ENCODE measurements at places on chromosomes 1 and 21. TPM values are rescaled to one million over a fixed set of nuclear protein-coding genes. Genes with fewer than 3 reads are reported as not detected.

TSPEAR gene
- total RNA-seq, result not detected

S100A2 gene
- not detected for total RNA-seq

IL22RA1 gene
- not detected for total RNA-seq

SERPINC1 gene
- 3.7 TPM for total RNA-seq

ZNF683 gene
- total RNA-seq, result not detected

USH2A gene
- total RNA-seq, result not detected

TAS1R1 gene
- total RNA-seq, result not detected

LCE2C gene
- total RNA-seq, result not detected

CHIT1 gene
- not detected for total RNA-seq

DNA sequence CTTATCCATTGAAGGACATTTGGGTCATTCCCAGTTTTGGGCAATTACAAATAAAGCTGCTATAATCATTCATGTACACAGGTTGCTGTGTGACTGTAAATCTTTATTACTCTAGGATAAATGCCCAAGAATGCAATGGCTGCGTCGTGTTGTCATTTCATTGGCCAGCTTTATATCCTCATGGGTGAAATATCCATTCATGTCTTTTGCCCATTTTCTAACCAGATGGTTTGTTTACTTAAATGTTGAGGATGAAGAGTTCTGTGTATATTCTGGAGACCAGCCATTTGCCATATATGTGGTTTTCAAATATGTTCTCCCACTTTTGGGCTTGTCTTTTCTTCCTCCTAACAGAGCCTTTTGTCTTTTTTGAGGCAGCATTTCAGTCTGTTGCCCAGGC is 25.3 kb downstream of the TRIM11 start:
- H3K27ac ChIP-seq, result no peak overlapping the region
- no peaks in the 10 kb centered on the region for H3K4me1 ChIP-seq
- no peak for DNase-seq

GRCh38 chr1:96073100-96073499 is 648.5 kb upstream of the PTBP2 start:
- no peak overlapping the region for H3K4me3 ChIP-seq
- H3K27ac ChIP-seq, result no peak overlapping the region
- DNase-seq, result no peak
- no peaks in the 10 kb centered on the region for H3K36me3 ChIP-seq
- H3K27me3 ChIP-seq, result no peaks in the 10 kb centered on the region

DNA sequence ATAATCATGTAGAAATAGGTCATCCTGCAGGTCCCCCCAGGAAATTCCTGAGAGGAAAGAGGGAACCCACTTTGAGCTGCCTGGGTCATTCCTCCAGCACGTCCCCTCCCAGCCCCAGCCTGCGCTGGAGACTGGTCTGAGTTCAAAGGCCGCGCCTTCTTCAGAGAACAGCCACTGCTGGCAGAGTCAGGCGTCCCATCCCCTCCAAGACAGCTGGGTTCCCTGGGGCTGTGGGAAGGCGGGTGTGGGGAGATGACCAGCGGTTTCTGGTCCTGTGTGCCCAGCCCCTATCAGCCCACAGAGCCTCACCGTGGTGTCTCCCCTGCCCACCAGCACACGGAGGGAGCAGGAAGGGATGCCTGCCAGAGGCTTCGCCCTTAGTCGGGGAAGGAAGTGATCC is 18.0 kb upstream of the TRAPPC10 start:
- no peak overlapping the region for H3K27ac ChIP-seq
- no peak overlapping the region for H3K4me3 ChIP-seq
- H3K4me1 ChIP-seq, result no peaks in the 10 kb centered on the region
- no peaks in the 10 kb centered on the region for H3K27me3 ChIP-seq
- H3K36me3 ChIP-seq, result no peaks in the 10 kb centered on the region

GRCh38 chr1:225544924-225545323 is 108.0 kb downstream of the ENAH start:
- H3K36me3 ChIP-seq, result no peaks in the 10 kb centered on the region
- no peak overlapping the region for H3K27ac ChIP-seq
- no peak overlapping the region for H3K4me3 ChIP-seq

DNA sequence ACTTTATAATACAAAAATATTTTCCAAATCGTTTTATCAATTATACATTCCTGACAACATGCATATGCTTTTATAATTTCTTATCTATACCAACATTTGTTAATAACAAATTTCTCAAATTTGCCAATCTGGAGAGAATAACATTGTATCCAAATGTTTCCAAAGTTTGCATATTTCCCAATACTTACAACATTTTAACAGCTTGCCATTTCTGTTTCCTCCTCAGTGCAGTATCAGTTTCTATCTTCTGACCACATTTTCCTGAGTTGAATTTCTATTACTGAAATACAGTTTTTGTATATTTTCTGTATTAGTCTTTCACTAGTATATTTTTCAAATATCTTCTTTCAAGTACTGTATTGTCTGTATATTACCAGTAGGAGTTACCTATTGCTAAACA is 1594.3 kb downstream of the PLA2G4A start:
- H3K27me3 ChIP-seq, result no peaks in the 10 kb centered on the region
- no peaks in the 10 kb centered on the region for H3K4me1 ChIP-seq
- H3K27ac ChIP-seq, result no peak overlapping the region
- no peaks in the 10 kb centered on the region for H3K36me3 ChIP-seq

- H3K27ac ChIP-seq, result peak overlapping the region; percentile 53
- DNase-seq, result no peak
- H3K27me3 ChIP-seq, result peaks cover 12% of the 10 kb centered on the region
Measured at GRCh38 chr1:940107-941014, 16.6 kb downstream of the SAMD11 start.

- peak overlapping the region; percentile 9 for H3K27ac ChIP-seq
- H3K4me1 ChIP-seq, result no peaks in the 10 kb centered on the region
- no peak overlapping the region for H3K4me3 ChIP-seq
- no peak for DNase-seq
Measured at GRCh38 chr1:61013946-61014667, 68.3 kb upstream of the NFIA start.

DNA sequence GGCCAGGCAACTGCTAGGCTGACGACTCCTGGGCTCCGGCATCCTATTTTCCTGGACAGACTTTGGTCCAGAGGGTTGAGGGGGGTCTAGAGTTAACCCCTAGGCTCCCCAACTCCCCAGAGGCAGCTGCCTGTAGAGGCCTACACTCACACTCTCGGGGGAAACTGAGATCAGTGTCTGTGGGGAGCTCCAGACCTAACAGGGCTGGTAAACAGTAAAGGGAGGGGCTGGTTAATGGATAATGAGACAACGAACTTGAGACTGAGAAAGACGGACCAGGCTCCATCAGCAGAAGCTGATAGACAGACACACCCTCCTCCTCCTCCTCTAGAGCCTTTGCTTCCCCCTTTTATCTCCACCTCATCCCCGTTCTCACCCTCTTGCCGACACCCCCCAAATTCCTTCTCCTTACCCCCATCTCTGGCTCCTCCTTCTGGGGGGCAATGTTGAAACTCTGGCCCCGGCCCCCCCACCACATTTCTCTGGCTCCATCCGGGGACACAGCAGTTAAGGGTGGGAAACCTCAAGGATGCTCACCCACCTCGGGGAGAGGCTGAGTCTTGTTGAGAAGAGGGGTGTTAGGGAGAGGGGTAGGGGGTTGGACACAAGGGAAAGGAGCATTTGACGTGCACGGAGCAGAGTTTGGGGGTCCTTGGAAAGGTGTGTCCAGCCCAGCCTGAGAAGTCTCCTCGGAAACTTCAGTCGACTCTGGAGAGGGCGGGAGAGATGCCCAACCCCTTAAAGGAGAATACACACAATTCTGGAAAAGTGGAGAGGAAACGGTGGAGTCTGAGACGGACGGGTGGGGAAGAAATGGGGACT is at the start of gene MTMR11:
TSS of gene MTMR11 (minus strand) at position 710 of the 822 bp plus-strand sequence. CDS start at position 478, 232 bp downstream.
- peaks cover 27% of the 10 kb centered on the region for H3K4me1 ChIP-seq
- H3K4me3 ChIP-seq, result peak within 1 kb of the TSS; percentile 93
- peaks cover 8% of the 10 kb centered on the region for H3K36me3 ChIP-seq

DNA sequence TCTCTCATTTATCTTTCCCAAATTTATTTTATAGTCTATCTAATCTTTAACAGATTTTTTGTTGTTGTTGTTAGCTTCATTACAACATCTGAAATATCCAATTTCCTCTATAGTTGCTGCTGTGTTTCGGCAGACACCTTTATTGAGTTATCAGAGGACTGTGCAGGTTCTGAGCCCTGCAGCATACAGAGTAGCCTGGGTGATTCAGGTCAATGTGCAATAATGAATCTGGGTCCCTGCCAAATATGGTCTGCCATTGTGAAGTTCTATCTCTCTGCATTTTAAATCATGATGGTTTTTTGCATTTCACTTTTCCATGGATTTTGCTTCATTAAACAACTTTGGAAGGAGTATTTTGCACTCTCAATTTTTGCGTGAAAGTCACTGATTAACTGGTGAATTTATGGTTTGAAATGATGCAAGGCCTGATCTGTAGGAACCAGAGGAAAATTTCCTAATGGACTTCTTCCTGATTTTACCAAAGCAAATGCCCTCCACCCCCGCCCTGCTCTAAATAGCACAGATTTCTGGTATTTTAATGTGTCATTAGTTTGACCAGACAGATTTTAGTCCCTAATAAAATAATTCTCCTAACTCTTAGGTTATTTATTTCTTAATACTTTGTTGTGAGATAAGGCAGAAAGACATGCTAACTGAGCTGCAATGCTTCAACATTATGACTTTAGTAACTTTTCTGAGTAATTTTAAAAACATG is 402.3 kb downstream of the PTBP2 start:
- H3K36me3 ChIP-seq, result no peaks in the 10 kb centered on the region
- no peak overlapping the region for H3K4me3 ChIP-seq
- no peak for DNase-seq
- no peaks in the 10 kb centered on the region for H3K4me1 ChIP-seq

- no peaks in the 10 kb centered on the region for H3K27me3 ChIP-seq
- no peaks in the 10 kb centered on the region for H3K36me3 ChIP-seq
- H3K4me1 ChIP-seq, result peaks cover 87% of the 10 kb centered on the region
- DNase-seq, result no peak
- peak overlapping the region; percentile 24 for H3K4me3 ChIP-seq
Measured at GRCh38 chr1:2239384-2239985, 11.4 kb downstream of the SKI start.

DNA sequence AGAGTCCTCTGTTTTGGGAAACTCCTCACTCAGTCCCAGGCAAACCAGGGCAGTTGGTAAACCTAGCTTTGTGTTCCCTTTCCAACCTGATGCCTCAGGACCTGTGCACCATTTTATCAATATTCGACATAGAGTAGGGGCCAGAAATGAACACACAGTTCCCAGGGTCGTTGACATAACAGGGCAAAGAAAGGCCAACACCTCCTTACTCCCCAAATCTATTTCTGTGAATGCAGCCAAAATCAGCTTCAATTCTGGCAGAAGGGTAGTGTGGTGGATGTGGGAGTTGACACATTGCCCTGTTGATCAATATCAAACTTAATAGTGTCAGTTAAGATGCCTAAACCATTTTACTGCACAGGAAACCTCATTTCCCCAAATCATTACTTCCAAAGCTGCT is 104.6 kb upstream of the SPATA6 start:
- no peak overlapping the region for H3K4me3 ChIP-seq
- no peaks in the 10 kb centered on the region for H3K36me3 ChIP-seq
- no peak for DNase-seq
- H3K27ac ChIP-seq, result no peak overlapping the region

GRCh38 chr1:203823306-203823705 is 27.9 kb downstream of the ZBED6 start:
- no peak for DNase-seq
- H3K36me3 ChIP-seq, result peaks cover 64% of the 10 kb centered on the region
- H3K27ac ChIP-seq, result no peak overlapping the region
- no peaks in the 10 kb centered on the region for H3K27me3 ChIP-seq
- H3K4me1 ChIP-seq, result no peaks in the 10 kb centered on the region

- no peak overlapping the region for H3K27ac ChIP-seq
- DNase-seq, result no peak
- H3K4me3 ChIP-seq, result no peak overlapping the region
- no peaks in the 10 kb centered on the region for H3K4me1 ChIP-seq
- no peaks in the 10 kb centered on the region for H3K36me3 ChIP-seq
Measured at GRCh38 chr21:14271053-14271452, 55.1 kb downstream of the RBM11 start.

DNA sequence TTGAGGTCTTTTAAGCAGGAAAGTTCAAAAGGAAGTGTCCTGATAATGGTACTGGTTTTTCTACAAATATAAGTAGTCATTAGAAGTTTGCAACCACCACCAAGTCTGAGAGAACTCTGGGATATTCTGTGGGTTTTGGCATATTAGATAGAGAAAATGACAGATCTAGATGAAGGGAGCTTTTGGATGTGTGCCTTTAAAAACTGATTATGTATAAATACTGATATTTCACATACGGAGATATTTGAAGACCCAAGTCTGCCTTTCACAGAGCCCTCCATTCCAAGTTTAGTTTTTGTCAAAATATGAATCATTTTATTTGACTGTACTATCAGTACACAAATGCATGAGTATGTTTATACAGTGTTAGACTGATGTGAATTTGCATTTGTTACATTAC is 48.6 kb downstream of the DPH5 start:
- no peak overlapping the region for H3K27ac ChIP-seq
- no peaks in the 10 kb centered on the region for H3K4me1 ChIP-seq
- H3K4me3 ChIP-seq, result no peak overlapping the region
- H3K27me3 ChIP-seq, result no peaks in the 10 kb centered on the region

GRCh38 chr1:104768466-104768865 is 1018.8 kb downstream of the AMY1C start:
- H3K4me3 ChIP-seq, result no peak overlapping the region
- H3K27me3 ChIP-seq, result no peaks in the 10 kb centered on the region
- no peaks in the 10 kb centered on the region for H3K36me3 ChIP-seq
- H3K27ac ChIP-seq, result no peak overlapping the region
- DNase-seq, result no peak

DNA sequence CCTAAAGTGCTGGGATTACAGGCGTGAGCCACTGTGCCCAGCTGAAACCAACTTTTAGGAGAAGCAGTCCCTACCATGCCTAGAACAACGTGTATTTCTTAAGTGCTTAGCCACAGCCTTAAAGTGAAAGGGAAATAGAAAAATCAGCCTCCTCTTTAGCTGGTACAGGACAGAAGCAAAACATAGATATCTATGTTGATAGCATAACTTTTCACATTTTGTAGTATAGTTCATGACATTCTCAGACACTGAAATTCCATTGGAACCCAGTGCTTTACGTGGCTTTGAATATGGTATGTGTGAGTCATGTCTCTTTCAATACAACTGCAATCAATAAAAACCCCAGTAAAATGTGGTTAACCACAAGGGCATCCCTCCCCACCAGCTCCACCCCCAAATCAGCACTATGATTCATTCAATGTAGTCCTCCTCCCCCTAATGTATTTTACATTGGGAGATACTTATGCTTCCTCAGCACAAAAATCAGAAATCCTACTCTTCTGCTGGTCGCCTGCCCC is 32.1 kb downstream of the TGFB2 start:
- H3K4me1 ChIP-seq, result peaks cover 29% of the 10 kb centered on the region
- DNase-seq, result no peak
- no peak overlapping the region for H3K4me3 ChIP-seq
- no peaks in the 10 kb centered on the region for H3K27me3 ChIP-seq
- no peak overlapping the region for H3K27ac ChIP-seq
- H3K36me3 ChIP-seq, result no peaks in the 10 kb centered on the region
